NCI-H1436 (cell line): ENCODE measurements at places on chromosomes 16 and 17.
A peak's percentile ranks its signal among the peaks of the same experiment; 100 is the strongest.

DNA sequence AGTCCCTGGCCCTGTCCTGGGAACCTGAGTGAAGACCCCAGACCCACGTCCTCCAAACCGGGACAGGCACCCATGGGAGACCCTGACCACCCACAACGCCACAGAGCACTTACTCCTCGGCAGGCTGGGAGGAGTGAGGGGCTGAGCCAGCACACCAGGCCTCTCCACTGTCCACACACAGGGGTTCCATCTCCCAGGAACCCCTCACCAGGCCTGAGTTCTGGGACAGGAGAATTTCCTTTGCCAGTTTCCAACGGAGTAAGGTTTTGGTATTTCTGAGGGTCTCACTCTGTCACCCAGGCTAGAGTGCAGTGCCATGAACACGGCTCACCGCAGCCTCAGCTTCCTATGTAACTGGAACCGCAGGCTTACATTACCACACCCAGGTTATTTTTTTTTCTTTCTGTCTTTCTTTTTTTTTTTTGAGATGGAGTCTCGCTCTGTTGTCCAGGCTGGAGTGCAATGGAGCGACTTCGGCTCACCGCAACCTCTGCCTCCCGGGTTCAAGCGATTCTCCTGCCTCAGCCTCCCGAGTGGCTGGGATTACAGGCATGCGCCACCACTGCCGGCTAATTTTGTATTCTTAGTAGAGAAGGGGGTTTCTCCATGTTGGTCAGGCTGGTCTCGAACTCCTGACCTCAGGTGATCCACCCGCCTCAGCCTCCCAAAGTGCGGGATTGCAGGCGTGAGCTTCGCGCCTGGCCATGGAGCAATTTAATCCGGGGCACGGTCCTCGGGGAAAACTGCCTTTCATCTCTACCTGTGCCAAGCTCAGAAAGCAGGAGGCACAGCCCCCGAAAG, 1.6 kb downstream of the PGAP6 start:
- DNase-seq: no peak

DNA sequence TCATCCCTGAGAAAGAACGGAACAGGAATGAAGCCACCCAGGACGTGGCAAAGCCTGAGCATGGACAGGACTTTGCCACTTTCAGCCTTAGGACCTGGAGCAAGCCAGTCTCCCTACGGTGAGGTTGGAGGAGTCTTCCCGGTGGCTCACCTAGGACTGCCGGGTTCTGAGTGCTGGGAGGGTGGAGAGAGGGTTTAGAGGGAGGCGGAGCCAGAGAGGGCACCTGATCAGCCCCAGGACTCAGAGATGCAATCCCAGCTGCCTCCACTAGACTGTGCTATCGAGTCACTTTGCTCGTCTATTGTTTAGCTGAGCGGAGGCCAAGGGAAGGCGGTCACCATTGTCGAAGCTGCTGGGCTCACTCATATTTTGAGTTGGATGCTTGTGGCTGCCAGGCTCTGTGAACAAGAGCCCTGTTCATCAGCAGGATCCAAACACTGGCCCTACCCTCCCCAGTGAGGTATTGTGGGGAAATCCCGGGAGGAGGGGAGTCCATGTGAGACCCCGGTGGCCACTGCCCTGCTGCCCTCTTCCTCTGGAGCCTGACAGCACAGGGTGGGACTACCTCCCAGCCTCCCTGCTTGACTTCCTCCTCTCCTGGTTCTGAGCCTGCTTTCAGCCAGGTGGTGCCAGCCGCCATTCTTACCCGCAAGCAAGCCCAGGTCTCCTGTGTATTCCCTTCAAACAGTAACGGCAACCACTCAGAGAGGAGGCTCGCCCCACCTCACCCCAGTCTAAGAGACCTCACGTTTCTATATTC, 7.0 kb downstream of the KRT14 start:
- peak; percentile 94 for DNase-seq

GRCh38 chr17:35183332-35183731, 10.9 kb downstream of the SLC35G3 start:
- DNase-seq: no peak

DNA sequence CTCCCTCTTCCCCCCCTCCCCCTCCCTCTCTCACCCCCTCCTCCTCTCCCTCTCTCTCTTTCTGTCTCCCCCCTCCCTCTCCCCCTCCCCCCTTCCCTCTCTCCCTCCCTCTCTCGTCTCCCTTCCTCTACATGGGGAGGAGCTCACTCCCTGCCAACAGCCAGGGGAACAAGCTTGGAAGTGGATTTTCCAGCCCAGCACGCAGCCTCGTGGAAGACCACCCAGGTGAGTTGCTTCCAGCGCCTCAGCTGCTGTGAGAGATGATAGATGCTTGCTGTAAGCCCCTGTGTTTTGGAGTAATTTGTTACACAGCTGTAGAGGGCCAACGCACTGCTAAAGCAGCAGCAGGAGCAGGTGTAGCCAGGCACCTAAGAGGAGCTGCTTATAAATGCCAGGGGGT, 20.8 kb downstream of the ACTG1 start:
- DNase-seq: no peak

- peak; percentile 92 for DNase-seq
Measured at GRCh38 chr16:47141773-47142485, 1.8 kb downstream of the NETO2 start.

DNA sequence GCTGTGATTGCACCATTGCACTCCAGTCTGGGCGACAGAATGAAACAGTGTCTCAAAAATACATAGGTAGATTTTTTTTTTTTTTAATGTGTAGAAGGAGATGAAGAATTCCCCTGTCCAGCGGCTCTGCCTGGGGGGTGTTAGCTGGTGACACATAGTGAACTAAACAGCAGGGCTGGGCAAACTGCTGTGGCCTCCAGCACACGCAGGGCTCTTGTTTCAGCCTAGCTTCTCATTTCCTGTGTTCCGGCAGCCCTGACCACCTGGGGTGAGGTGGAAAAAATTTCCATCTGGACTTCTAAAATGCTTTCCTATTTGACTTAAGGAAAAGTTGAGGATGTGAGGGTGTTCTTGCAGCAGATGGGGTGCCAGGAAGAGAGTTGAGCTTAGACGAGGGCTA, 33.3 kb upstream of the RGS9 start:
- DNase-seq: no peak

DNA sequence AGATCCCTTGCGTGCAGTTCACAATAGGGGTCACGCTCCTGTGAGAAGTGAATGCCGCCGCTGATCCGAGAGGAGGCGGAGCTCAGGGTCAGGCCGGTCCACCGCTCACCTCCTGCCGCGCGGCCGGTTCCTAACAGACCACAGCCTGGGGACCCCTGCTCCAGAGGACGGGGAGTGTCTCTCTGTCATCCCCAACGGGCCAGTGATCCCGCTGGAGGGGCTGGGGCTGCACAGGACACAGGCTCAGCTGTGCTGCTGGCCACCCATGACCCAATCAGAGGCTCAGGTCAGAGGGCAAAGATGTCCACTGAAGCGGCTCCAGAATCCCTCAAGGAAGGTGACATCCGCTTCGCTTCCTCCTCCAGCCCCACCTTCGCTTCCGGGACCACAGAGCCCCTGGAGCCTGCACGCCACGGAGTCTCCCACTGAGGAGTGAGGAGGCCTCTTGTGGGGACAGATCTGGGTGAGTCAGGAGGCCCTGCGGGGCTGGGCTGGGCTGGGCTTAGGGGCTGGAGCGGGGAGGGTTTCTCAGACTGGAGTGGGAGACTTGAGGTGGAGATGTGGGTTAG, 115.4 kb downstream of the METRNL start:
- DNase-seq: no peak

GRCh38 chr16:12062343-12063003, 85.9 kb downstream of the SNX29 start:
- DNase-seq: no peak

GRCh38 chr17:50213026-50214022, 11.9 kb upstream of the COL1A1 start:
- DNase-seq: no peak
